B cell (primary cell): ENCODE measurements at places on chromosomes 5 and 9. TPM values are rescaled to one million over a fixed set of nuclear protein-coding genes. Genes with fewer than 3 reads are reported as not detected.

DNA sequence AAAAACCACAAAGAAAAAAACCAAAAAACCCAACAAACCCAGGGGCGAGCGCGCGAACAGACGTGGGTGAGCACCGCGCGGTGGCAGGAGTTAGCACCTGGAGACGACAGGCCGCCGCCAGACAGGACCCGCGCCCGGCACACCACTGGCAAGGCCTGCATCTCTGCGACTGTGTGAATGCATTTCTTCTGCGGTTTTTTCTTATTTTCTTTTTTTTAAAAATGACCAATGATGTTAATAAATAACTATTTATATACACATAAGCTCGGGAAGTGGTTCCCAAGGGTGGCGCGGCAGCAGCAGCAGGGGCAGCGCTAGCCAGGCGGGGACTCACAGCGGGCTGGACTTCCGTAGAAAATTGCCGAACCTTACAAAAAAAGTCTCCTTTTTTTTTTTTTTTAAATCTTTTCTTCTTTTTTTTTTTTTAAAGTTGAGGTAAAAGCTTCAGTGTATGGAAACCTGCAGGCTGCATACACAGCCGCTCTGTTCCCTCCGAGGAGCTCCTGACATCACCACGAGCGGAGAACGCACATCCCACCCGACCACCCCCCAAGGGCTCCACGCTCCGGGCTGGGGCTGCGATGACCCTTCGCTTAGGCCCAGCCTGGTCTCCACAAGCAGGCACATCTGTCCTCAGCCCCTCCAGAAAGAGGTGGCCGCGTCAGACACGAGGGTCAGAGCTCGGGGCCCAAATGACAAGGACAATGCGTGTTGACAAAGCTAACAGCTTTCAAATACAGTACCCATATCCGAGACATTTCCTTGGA, 7.4 kb downstream of the BRD3OS start:
- no peak overlapping the region for H3K27ac ChIP-seq
- no peaks in the 10 kb centered on the region for H3K27me3 ChIP-seq
- no peak for DNase-seq
- peaks cover 58% of the 10 kb centered on the region for H3K36me3 ChIP-seq

DNA sequence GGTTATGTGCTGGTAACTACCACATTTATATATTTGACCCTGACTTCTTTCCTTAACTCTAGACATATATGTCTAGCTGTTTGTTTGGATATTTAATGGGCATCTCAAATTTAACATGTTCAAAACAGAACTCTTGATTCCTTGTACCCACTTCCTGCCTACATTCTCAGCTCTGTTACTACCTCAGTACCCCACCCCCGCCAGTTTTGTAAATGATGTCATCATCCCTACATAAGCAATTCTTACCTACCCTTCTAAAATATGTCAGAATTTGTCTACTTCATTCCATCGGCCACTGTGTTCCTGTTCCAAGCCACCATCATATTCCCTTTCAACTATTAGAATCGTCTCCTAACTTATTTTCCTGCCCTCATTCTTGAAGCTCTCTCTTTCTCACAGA, 4.8 kb downstream of the RAD50 start:
- H3K4me3 ChIP-seq: no peak overlapping the region
- peaks cover 8% of the 10 kb centered on the region for H3K4me1 ChIP-seq
- no peaks in the 10 kb centered on the region for H3K27me3 ChIP-seq
- no peak overlapping the region for H3K27ac ChIP-seq

GRCh38 chr9:125204477-125204876, 4.1 kb downstream of the RABEPK start:
- H3K27me3 ChIP-seq: no peaks in the 10 kb centered on the region
- H3K4me1 ChIP-seq: peaks cover 7% of the 10 kb centered on the region
- peaks cover 15% of the 10 kb centered on the region for H3K36me3 ChIP-seq
- no peak overlapping the region for H3K4me3 ChIP-seq
- DNase-seq: no peak

DNA sequence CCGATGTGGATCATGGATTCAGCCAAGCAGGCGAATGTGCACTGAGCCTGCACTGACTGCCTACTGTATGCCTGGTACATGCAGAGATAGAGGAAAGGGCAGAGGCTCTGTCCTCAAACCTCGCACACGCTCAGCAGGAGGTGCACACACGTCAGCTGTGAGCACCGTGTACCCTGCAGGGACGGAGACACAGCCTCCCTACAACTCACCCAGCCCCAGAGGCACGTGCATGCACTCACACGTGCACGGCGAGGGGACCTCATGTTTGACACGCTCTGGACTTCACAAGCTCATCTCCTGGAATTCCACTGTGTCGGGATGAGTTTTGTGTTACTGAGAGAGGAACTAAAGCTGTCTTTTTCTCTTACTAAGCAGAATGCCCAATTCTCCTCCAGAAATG, 48.4 kb downstream of the IRX2 start:
- no peak for DNase-seq
- no peaks in the 10 kb centered on the region for H3K27me3 ChIP-seq
- H3K4me1 ChIP-seq: no peaks in the 10 kb centered on the region
- no peak overlapping the region for H3K4me3 ChIP-seq

The ADGRV1 gene
- total RNA-seq: 0.10 TPM in 1 of 2 replicates, not detected in the other
